WERI-Rb-1 (cell line): ENCODE measurements at places on chromosomes 6 and 20.
A peak's percentile ranks its signal among the peaks of the same experiment; 100 is the strongest.

DNA sequence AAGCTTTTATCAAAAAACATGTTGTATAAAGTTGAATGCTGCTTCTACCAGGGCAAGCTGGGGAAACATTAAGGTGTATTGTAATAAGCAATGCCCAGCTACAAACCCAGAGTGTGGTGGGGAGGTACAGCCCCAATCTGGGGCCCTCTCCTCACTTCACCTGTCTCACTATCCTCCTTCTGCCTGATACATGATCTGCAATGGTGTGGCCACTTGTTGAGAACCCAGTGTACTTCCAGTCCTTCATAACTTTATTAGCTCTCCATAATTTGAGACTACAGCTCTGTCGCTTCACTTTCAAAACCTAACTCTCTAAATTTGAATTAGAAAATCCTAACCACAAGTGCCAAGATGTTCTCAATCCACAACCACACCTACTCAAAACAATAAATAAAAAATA lies 84.9 kb downstream of the EPB41L2 start:
- DNase-seq = no peak

GRCh38 chr6:63436356-63436755 lies 116.6 kb upstream of the LGSN start:
- no peak for DNase-seq

DNA sequence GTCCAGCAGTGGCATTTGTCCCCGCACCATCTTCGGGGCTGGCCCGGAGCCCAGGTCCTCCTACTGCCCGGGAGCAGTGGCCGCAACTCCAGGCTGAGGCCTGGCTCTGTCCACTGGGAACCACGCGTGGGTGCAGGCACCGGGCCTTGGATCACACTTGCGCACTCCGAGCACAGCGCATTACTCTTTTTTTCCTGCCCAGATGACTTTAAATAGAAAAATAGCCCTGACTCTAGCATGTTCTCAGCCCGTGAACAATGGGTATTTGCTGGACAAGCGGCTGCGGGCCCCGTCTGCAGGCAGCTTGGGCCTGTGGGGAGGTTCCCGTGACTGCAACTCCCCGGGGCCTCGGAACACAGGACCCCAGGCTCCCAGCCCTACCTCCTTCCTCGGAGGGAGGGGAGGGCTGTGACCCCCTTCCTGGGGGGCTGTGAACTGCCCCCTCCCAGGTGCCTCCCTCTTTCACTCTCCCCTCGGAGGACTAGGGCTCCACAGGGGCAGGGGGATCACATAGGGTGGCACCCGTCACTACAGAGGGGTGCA lies 162.2 kb downstream of the TBXT start:
- no peak for DNase-seq

DNA sequence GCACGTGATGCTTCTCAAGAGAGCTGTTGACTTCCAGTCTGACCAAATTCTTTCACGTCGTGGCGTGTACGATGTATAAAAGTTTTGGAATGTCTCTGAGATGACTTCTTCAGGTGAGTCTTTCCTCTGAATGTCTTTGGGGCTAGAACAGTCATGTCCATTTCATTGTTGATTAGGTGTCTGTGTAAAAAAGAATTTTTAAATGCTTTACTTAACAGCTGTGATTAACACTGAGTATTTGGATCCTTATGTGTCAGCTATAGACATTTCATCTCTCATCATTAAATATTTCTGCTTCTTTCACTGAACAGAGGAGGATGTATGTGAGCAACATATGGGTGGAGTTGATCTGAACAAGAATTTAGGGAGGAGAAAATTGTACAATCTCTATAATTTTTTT lies 29.3 kb upstream of the KIF13A start:
- no peak for DNase-seq

GRCh38 chr6:168496997-168497331 lies 56.0 kb downstream of the SMOC2 start:
- no peak for DNase-seq

DNA sequence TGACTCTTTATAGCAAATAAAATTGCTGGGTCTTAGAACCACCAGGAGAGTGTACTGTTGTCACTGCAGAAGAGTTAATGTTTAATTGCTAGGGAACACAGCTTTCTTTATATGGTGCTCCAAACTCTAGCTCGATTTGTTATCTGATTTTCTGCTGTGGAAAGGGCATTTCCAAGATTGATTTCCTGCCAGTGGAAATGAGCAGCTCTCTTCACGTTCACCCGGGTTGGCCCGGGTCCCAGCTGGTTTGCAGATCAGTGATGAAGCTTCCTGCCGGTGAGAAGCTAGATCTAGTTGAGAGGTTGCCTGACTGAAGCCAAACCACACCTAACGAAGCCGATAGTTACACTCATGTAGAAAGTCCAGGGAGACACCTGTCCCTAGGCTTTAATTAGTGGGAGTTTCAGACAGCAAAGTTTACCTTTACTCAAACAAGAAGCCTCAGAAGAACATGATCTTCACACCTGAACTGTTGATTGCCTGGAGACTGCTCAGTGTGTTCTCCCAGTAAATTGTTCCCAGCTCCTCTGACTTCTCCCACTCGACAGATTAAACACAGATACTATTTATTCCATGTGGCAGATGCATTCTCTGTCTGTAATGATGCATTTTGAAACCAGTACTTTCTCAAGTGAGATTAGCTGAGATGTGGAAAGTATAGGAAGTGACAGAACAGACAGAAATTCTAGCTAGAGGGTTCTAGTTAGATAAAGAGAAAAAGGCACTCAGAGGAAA lies 27.8 kb downstream of the PAQR8 start:
- no peak for DNase-seq

GRCh38 chr20:5974531-5974930 lies 24.1 kb downstream of the MCM8 start:
- DNase-seq = no peak

DNA sequence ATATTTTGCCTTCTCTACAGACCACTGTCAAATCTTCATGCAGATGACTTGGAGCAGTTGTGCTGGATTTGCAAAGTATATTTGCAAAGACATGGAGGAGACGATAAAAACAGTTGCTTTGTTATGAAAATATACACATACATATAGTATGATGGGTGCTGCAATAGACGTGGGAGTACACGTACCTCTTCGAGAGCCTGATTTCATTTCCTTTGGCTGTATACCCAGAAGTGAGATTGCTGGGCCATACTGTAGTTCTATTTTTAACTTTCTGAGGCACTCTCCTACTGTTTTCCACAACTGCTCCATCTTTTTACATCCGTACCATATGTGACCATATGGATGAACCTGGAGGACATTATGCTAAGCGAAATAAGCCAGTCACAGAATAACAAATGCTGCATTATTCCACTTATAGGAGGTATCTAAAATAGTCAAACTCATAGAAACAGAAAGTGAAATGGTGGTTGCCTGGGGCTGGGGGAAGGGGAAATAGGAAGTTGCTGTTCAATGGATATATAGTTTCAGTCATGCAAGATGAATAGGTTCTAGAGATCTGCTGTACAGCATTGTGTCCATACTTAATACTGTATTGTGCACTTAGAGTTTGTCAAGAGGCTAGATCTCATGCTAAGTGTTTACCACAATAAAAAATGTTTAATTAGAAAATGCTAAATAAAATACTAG lies 223.8 kb downstream of the HAO1 start:
- DNase-seq = no peak

DNA sequence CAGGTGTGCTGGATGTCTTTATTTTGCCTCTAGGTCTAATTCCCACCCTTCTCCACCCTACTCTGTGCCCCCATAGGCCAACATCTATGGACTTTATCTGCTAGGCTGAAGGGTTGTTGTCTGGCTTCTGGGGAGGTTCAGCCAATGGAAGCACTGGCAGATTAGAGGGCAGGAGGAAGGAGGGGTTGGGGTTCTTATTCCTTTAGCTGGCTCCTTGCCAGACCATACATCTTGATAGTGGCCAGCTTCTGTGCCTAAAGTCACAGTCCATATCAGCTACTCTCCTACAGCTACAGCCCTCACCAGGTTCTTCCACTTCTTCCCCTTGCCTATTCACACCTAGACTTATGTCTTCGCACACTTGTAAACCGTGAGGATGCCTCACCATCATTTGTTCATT lies 41.1 kb downstream of the ROS1 start:
- DNase-seq = no peak

DNA sequence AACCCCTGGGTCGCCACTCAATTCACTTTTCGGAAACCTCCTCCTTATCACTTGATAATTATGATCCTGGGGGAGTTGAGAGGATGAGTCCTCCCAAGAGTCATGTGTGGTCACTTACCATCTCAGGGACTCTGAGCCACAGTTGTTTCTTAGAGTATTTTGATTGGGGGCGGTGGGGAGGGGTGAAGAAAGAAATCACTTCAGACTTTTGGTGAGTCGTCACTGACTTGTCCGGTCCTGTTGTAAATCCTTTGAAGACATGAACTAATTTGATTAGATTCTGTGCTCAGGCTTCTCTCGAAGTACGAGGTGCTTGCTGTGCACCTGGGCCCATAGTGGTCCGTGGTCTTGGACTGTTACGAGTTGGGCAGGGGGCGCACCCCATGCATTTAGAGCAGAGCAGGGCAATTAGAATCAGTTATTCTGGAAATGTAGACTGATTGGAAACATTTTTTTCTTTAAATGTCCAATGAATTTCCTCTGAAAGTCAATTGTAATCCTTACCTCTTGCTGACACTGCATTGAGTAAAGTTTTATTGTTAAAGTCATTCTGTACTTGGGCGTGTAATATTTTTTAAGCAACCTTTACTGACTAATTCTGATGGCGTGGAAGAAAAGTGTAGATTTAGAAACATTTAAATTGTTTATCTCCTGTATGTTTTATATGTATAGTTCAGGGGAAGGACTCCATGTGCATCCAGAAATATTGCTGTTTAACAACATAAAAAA lies 173.4 kb downstream of the SLC16A10 start:
- no peak for DNase-seq

DNA sequence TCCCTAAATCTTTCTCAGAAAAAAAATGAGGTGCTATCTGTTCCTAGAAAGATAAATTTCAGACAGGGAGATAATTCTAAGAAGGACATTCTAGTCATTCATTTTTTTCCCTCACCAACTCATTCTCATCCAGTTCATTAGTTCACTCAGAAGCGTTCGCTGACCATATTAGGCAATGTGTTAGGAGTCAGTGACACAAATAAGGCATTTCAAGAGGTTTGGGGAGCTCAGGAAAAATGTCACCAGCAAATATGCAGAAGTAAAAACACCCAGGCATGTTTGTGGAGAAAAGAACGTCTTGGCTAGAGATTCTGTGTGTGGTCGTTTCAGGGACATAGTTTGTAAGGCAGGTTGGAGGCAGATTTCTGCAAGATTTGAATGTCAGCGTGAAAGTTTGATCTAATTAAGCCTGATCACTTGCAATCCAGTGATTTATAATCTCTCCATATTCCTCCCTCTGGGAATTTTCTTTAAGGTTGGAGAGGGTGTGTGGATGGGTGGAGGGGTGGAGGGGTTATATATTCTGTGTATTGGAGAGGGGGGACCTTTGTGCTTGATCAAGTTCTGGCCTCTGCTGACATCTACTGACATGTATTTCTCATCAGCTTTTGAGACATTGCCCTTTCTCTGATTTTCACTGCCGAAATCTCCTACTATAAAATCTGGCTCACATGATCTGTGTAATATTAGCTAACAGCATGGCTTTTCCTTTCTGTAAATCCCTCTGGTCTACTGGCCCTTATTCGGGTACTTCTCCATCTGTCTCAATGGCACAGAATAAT lies 3.6 kb downstream of the MYCT1 start:
- DNase-seq = no peak

GRCh38 chr6:163710532-163711470 lies 296.3 kb downstream of the QKI start:
- DNase-seq = no peak

DNA sequence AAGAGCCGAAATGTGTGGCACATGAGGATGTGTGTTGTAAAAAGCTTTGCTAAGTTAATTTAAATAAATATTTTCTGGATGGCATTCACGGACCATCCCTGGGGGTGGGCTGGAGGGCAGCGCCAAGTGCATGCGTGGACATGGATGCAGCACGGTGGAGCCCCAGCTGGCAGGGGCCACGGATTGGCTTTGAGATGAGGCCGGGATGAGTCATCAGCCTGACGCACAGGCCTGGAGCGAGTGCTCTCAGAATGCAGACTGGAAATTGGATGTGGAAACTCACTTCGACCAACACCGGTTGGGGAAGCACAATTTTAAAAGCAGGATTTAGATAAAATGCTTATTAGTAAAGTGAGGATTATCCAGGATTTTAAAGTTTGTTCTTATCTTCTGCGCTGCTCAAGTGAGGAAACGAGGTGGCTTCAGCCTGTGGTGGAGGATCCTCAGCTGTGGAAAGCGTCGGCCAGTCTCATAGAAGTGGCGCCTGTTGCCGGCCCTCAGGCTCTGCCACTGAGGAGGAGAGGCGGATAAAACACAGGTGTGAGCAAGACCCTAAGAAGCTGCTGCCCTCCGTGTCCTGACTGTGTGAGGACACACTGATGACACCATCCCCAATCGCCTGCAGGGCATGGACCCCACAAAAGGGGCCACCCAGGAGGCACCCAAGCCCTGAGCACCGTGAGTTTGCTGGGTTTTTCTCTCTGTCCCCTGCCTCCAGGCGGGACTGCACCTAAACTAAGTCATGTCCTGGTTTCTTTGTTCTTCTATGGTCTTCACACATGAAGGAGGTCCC lies 279.7 kb downstream of the CDH4 start:
- no peak for DNase-seq

GRCh38 chr20:324177-325044 lies 941 bp upstream of the SOX12 start:
- DNase-seq = peak; percentile 95

DNA sequence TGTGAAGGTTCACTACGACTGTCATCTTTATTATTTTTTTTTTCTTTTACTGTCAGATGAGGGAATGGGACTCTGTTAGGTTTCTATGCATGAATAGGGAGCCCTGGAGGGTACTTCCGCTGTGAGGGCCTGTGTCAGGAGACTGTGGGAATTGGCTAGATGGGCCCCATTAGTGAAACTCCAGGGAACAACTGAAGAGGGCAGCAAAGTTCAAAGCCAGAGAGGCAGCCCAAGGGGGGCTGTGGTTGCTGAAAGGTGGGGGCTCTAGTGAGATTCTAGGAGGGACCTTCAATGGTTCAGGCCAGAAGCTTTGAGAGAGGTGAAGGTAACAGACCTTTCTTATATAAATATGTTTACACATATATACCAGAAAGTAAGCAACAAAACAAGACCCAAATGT lies 13.2 kb upstream of the EPB41L1 start:
- no peak for DNase-seq

DNA sequence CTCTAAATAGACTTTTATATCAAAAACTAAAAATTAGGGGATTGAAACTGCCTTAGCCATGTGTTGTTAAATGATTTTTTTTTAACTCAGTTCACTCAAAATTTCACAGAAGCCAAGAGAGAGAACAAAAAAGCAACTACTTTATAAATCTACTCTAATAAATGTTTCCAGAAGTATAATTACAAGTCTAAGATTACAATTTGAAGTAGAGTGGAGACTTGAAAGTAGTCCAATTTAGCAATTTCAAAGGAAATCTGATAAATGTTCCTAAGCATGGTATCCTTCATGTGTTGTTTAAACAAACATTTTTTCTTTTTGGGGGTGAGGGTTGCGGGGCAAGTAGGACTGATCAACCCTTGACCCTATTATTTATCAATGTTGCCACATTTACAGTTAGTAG lies 72.6 kb downstream of the PHIP start:
- no peak for DNase-seq

DNA sequence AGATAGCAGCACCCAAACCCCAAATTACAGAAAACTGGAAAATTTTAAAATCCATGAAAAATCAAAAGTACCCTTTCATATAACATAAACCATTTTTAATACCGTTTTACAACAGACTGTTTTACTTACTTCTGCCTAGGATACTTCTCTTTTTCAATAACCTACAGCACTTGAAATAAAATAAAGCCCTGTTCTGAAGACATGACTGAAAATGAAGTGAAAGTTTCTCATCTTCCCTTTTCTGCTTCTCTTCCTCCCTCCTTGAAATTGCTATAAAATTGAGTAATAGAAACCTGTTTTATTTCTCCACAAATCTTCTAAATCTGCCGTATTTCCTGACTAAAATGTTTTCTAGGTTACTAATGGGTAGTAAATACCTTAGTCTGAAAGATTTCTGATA lies 20.3 kb downstream of the MMS22L start:
- DNase-seq = no peak
